ENCODE measurements at places on chromosomes 2 and 18.

- no peak for DNase-seq
These were observed 1.3 kb upstream of the IL1R1 start for GRCh38 chr2:102141011-102141943.

DNA sequence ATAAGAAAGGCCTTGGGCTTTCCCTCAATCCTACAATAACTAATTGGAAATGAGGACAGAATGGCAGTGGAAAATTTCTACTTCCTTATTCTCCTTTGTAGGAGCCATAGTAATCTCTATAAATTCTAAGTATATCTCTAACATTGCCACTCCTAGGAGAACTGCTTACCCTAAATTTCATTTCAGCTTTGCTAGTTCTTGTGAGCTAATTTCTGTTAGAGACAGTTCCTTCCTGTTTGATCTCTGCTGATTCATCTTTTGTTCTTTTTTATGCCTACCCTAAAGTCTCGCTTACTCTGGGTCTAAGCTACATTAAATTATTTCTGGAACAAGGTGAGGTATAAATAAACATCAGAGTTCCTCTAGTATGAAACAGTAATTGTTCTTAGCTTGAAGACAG is 25.7 kb downstream of the ABHD3 start:
- no peak for DNase-seq

- no peak for DNase-seq
These were observed 50.5 kb upstream of the TSPYL6 start for GRCh38 chr2:54306556-54306955.

DNA sequence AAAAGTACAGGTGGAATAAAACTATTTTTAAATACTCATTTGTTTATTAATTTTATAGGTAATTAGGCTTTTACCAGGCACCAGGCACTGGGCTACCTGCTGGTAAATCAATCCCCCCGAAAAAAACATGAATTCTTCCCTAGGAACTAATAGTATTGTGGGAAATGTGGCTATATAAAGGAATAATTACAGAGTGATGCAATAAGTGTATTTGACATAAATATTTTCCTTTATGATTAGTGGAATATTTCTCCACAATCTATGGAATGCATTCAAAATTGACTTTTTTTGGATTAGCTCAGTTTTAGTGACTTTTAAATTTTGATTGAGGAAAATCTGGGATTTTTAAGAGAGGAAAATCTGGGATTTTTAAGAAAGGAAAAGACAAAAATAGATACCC is 109.7 kb upstream of the BZW1 start:
- no peak for DNase-seq

- no peak for DNase-seq
These were observed 109.3 kb upstream of the ANKRD30BL start for GRCh38 chr2:132270981-132271546.

Data from activated naive CD4-positive, alpha-beta T cell (primary cell).